Activated CD8-positive, alpha-beta memory T cell treated with anti-CD3 and anti-CD28 coated beads for 24 hours (primary cell): ENCODE measurements at places on chromosomes 3 and 15.
A peak's percentile ranks its signal among the peaks of the same experiment; 100 is the strongest.

DNA sequence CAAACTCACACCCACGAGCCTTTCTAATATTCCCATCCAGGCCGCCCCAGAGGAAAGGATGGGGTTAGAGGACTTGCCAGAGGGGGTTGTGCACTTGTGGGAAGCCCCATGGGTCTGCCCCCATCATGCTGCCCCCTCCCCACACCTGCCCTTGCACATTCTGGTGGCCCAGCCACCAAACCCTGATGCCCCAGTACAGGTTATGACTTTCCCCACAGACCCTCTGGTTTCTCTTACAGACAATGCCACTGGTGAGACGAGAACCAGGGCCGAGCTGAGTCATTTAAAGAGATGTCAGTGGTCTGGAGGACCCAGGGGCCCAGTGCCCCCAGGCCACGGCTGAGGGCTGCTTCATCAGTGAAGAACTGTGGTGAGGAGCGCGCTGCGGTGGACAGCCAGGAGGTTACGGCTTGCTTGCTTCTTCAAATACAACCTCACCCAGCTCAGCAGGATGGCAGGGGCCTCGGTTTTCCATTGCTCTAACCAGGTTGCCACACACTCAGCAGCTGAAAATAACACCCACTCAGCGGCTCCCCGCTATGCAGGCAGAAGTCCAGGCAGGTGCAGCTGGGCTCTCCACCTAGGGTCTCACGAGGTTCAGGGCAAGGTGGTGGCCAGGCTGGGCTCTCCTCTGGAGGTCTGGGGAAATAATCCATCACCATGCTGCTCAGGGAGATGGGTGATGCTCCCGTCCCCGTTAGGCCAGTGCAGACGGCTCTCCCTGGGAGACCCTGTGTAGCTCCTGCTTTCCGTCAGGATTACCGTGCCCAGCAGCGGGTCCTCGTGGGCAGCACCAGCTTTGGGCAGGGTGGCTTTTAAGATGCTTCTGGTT lies 13.8 kb upstream of the SNRPA1 start:
- DNase-seq, result no peak

- no peak for DNase-seq
Measured at GRCh38 chr3:98565843-98566242, 27.6 kb downstream of the CPOX start.

GRCh38 chr15:70763950-70764730 lies 782 bp upstream of the UACA start:
- no peak for DNase-seq

GRCh38 chr3:48222616-48223513 lies at the start of gene CAMP:
Gene CAMP, plus strand, starts transcription at chr3:48223495. Its CDS starts 17 bp downstream, at chr3:48223512.
- no peak for DNase-seq

DNA sequence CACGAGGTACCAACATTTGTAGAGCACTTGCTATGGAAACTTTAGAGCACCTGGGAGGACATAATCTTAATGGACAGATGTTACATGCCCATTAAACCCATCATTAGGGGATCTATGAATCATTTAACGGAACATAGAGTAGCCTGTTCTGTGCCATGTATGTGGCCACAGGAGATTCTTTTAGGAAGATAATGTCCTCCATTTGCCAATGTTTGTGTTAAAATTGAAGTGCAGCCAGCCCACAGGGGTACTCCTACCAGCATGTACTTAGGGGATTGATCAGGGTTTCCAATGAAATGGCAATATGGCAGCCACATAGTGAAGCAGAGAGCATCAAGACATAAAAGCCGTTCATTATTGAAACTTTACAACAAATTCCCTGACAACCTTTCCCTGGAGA lies 70.7 kb downstream of the TNIK start:
- no peak for DNase-seq

GRCh38 chr15:91547356-91547755 lies 306.2 kb upstream of the SLCO3A1 start:
- no peak for DNase-seq

- DNase-seq, result no peak
Measured at GRCh38 chr15:74827614-74828013, 1.2 kb downstream of the CPLX3 start.

DNA sequence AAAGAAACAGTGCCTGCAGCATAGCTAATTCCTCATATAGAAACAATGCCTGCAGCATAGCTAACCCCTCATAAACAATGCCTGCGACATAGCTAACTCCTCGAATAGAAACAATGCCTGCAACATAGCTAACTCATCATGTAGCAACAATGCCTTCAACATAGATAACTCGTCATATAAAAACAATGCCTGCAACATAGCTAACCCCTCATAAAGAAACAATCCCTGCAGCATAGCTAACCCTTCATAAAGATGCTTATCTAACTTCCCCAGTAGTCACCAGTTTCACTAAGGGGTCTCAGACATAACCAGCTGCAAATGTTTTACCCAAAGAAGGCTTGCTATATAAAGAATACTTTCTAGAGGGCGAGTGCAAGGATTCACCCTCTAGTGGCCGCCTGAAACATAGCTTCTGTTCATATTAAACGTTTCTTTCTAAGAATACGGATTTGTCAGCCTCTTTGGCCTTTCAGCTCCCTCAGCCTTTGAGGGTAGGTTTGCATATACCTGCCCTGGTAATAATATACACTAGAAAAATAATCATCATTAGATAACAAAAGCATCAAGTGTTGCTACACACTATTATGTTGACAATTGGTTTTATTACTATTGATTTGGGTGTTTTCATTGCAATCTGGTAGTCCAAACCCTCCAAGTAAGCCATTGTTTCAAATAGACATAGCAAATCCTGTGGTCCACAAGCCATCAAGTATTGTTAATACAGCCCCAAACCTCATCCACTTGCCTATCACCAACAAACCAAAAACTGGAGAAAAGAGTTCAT lies 44.4 kb upstream of the FAN1 start:
- no peak for DNase-seq

- no peak for DNase-seq
Measured at GRCh38 chr15:80151576-80151975, 1.2 kb upstream of the FAH start.

GRCh38 chr3:108602249-108602934 lies 12.9 kb downstream of the DZIP3 start:
- no peak for DNase-seq

DNA sequence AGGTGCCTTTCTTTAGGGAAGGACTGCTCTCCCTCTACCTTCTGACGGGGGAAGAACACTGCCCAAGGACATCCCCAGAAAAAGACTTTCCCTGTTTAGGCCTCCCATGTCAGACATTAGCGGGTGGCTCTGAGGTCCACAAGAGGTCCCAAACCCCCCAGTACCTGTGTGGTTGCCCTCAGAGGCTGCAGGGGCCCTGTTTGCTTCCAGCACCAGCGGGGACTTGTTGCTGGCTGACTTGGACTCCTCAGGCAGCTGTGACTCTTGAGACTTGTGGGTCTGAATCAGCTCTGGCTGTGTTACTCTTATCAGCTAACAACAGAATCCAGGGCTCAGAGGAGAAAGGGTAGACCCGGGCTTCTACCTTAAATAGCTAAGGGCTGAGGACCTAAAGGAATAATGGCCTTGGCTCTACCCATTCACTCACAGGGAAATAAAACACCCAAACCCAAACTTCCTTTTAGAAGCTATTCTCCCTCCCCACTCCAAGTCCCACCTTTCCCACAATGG lies 39.2 kb downstream of the SEMA3G start:
- DNase-seq, result no peak

- no peak for DNase-seq
Measured at GRCh38 chr15:79432345-79433275, 474 bp downstream of the MINAR1 start.

- no peak for DNase-seq
Measured at GRCh38 chr3:45551214-45552010, 43.1 kb upstream of the LIMD1 start.

- DNase-seq, result no peak
Measured at GRCh38 chr15:79209116-79209515, 73.4 kb upstream of the ANKRD34C start.

GRCh38 chr3:162544246-162544645 lies 1047.6 kb downstream of the OTOL1 start:
- no peak for DNase-seq

DNA sequence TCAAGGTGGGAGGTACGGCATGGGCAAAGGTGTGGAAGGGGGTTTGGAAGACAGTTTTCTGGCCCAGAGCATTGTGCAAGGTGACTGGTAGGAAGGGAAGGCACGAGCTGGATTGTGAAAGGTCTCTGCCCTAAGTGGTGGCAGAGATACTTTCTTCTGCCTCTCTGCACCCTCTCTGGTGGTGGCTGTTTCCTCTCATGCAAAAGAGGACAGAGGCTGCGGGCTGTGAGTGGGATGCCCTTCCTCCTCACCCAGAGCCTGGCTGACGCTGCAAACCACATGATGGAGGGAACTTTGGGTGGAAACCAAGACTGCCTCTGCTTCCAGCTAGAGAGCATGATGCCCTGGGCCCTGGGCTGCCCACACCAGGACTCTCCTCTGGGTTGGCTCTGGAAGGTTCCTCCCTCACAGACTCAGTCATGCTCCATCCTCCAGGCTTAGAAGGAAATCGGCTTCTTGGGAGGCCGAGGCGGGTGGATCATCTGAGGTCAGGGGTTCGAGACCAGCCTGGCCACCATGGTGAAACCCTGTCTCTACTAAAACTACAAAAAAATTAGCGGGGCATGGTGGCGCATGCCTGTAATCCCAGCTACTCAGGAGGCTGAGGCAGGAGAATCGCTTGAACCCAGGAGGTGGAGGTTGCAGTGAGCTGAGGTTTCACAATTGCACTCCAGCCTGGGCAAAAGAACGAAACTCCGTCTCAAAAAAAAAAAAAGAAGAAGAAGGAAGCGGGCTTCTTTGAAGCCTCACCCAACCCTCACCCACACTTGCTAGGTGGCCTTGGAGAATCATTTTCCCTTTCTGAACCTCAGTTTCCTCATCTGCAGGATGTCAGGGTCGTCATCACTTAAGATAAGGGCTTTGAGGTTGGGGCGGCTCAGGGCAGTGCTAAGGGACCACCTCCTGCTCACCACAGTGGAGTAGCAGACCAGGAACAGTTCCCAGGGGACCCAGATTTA lies 8.3 kb downstream of the PSTPIP1 start:
- DNase-seq, result peak; percentile 86

GRCh38 chr3:194148383-194148782 lies 12.4 kb downstream of the HES1 start:
- DNase-seq, result no peak

- DNase-seq, result no peak
Measured at GRCh38 chr3:11583235-11583634, 60.5 kb downstream of the VGLL4 start.

DNA sequence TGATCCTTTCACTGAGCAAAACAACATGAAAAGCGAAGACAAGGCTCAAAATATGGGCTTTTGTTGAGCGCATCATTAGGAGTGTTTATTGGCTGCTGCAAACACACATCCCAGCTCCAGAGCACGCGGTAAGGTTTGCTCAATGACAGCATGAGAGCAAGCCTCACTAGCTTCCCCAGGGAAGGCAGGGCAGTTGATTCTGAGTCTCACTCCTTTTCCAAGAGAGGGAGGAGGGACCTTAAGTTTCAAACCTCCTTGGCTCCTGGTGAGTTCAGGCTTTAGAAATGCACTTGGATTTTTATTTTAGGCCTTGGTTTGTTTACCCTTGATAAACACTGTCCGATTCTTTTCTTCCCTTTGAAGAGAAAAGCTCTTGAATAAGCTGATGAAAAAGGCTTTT lies 69.1 kb upstream of the CACNA2D3 start:
- no peak for DNase-seq

DNA sequence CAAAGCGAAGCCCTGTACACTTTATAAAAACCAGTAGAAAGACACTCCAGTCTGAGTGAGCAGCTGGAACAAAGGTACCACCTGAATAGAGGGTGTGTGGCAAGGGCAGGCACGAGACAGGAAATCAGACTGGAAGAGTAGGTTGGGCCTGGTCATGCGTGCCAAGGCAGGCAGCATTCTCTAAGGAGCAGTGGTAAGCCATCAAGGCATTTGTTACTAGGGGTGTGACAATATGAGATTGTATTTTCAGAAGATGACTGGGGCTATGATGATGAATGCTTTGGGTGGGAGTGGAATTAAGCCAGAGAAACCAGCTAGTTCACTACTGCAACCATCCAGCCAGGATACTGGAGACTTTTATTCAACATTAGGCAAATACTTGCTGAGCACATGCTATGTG lies 5.0 kb downstream of the JMJD7 start:
- DNase-seq, result no peak

- peak; percentile 37 for DNase-seq
Measured at GRCh38 chr3:51719410-51720025, 12.7 kb downstream of the GRM2 start.

DNA sequence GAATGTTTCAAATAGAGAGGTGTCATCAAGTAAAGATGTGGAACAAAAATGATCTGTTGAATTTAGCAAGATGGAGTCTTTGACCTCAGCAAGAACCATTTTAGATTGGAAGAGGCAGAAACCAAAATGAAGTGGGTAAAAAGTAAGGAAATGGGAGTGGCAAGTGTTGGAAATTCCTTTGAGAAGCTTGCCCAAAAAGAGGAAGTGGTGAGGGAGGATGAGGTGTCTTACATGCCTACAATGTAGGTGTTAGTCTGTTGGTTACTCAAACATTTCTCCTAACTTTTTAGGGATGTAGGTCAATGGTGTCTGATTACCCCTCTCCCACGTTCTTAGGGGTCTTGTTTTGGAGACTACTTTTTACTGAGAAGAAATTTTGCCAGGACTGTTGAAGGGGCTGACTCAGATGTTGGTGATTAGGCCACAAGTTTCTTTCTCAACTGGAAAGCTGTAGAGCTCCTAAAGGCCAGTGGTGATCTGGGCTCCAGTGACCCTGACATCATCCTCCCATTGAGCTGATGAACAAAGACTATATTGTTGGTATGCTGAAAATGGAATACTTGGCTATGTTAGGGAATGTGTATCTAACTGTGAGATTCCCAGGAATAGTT lies 5.1 kb downstream of the PPP2R3A start:
- DNase-seq, result no peak

DNA sequence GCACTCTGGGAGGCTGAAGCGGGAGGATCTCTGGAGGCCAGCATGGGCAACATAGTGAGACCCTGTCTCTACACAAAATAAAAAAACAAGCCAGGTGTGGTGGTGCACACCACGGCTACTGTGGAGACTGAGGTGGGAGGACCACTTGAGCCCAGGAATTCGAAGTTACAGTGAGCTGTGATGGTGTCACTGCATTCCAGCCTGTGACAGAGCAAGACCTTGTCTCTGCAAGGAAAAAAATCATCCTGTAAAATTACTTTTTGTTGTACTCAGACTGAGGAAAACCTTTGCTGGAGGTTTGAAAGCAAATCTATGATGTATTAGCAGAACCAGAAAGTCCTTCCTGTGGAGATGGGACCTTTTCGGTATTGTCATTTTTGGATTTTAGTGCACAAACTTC lies 63.3 kb downstream of the ATP1B3 start:
- DNase-seq, result peak; percentile 41

DNA sequence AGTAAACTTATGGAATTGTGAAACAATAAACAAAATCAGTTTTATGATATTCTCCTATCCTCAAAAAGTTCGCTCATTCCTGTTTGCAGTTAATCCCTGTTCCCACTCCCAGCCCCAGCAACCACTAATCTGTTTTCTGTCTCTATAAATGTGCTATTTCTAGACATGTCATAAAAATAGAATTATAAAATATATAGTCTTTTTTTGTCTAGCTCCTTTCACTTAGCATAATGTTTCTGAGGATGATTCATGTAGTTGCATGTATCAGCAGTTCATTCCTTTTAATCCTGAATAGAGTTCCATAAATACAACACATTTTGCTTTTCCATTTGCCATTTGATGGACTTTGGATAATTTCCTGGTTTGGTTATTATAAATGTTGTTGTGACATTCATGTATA lies 140.0 kb downstream of the KCNAB1 start:
- no peak for DNase-seq
